ENCODE measurements at places on chromosomes 7 and 10.

GRCh38 chr7:150524018-150524417, 9.3 kb downstream of the GIMAP7 start:
- DNase-seq, result no peak

DNA sequence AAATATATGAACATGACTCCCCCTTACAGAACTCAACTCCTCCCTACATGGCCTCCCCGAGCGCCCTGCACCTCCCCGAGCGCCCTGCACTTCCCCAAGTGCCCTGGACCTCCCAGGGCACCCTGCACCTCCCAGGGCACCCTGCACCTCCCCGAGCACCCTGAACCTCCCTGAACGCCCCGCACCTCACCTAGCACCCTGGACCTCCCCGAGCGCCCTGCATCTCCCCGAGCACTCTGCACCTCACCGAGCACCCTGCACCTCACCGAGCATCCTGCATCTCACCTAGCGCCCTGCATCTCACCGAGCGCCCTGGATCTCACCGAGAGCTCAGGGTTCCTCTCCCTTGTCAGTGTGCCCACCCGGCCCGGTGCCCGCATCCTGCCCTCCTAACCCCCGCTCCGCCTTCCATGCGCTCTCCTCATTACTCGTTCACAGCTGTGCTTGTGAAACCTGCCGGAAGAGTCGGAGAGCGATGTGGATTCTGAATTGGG, 134.3 kb downstream of the ACTR3B start:
- no peak for DNase-seq

DNA sequence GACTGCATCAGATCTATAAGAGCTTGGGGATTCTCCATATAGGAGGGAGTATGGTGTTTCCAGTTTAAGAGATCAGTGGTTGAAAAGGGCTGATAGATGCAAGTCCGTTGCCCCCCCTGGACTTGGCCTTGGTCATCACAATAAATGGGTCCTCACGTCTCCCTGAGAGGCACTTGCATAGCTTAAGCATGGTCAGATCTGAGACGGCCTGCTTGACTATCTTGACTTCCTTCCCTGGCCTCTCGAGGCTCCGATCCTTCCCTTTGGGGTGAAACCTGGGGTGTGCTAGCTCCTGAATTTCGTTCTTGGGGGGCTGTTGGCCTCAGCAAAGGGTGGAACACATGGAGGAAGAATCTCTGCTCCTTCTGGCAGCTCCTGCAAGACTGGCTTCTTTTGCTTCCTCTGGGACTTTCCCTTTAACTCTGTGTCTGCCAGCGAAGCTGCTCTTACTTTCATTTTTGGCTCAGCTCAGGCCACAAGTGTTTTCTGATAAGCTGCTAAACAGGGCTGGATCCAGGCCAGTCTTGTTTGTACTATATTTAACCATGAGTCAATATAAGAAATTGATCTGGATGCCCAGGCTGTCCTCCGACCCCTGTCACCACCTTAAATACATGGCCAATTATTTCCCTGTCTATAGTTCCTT, 11.2 kb upstream of the ZNF485 start:
- no peak for DNase-seq

DNA sequence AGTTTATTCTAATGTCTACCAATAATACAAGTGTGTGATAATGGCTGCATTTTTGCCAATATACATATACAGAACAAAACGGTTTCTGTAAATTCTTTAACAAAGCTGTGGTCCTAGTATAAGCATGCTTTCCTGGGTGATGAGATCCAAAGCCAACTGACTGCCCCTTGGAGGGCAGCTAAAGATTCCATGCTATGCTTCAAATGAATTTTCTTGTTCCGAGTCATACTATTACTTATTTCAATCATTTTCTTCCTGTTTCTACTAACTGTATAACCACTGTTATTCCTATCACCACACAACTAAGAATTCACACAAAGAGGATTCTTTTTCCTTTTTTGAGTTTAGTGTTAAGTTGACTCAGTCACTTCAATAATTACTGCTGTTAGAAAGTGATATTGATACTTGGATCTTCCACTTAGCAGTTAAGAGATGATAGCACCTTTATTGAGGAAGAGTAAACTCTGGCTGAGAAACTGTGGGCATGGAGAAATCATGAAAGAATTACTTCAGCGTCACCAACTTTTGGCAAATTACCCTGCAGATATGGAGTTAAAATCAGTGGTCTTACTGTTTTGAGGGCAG, 197.5 kb downstream of the ARL4A start:
- no peak for DNase-seq

DNA sequence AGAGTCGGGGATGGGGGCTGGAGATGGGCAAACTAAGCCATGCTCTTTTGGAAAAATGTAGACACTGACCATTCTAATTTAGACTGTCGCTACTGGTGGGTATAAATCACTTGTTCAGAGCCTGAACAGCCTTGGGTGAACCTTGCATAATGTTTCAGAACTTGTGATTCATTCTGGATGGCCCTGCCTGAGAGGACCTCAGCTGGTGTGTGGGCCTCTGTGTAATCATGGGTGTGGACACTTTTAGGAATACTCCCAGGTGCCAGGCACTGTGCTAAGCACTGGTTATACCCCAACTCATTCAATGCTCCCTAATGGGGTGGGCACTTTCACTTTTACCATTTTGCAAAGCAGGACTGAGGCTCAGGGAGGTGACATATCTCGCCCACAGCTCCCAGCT, 26.8 kb upstream of the TM9SF3 start:
- DNase-seq, result no peak

DNA sequence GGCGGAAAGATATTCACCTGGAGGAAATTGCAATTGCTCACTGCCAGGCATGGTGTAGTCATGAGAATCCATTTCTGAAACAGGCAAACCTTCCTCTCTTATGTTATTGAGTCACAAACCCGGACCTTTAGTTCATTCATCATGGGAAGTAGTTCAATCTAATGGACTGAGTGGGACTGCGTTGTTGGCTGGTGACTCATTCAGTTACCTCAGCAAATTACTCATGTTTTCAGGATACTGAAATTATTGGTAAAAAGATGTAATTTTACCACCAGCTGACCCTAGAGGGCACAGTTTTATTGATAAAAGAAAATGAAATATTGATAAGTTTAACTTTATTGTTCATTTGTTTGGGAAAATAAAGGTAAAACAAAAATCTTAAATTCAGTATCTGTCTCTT, 1194.4 kb upstream of the SORCS1 start:
- DNase-seq, result no peak

GRCh38 chr7:148975896-148976295, 52.4 kb downstream of the PDIA4 start:
- no peak for DNase-seq

- no peak for DNase-seq
These were observed 154.8 kb downstream of the LRRC4 start for GRCh38 chr7:127876393-127876792.

DNA sequence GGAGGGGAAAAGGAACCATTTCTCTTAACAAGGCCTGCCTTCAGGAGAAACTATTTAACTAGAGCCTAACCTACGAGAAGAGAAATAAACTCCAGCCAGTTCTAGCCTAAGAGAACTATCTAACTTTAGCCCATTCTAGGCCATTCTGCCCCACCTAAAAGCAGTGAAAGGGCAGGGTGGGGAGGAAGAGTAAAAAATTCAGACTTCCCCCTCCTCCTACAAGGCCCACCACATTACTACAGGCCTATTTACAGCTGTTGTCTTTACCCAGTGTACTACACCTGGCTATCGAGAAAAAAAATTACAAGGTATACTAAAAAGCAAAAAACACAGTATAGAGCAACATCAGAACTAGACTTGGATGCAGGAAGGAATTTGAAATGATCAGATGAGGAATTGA, 93.0 kb downstream of the KMT2C start:
- DNase-seq, result no peak

GRCh38 chr10:48517482-48517881, 87.4 kb downstream of the ARHGAP22 start:
- no peak for DNase-seq

GRCh38 chr7:39973801-39974200, 23.7 kb downstream of the CDK13 start:
- no peak for DNase-seq

- no peak for DNase-seq
These were observed 113.2 kb upstream of the ADO start for GRCh38 chr10:62691336-62691735.

GRCh38 chr10:119724593-119725516, 995 bp upstream of the INPP5F start:
- no peak for DNase-seq

DNA sequence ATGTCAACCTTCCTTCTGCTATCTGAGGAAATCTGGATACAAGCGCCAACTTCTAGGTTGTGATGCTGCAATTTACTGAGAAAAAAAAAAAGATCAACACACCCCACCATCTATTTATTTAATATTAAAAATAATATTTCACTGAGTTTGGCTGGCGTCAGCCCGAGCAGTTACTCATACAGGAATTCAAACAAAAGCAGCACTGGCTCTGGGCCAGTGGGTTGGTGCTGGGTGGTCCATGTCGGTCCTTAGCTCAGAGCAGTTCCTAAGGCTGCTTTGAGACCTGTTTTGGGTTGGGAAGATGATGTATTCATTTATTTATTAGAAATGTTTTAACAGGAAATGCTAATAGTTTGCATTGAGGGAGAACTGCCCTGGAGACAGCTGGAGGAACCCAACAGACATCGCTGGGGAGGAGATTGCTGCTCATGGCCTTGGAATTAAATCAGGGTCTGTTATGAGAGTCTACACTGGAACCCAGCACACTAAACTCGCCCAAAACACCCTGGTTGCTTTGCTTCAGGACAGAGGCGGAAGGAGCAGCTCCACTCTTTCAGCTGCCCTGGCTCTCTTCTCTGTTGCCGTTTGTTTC, 36.3 kb upstream of the GOT1 start:
- DNase-seq, result no peak

DNA sequence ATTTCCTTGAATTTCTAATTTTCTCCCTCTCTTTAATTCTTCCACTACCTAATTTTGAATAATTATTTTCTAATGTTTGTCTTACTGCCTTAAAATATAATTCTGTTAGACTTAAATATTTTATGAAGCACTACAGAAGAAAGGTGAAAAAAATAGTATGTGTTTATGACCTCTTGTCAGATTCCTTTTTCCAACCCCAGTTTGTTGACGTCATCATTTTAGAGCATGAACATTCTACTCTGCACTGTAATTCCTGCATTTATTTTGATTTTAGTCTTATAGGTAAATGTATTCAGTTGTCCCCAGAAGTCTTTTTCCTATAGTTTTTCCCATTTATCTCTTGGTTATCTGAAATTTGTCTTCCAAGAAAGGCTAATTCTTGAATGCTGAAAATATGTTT, 468.1 kb downstream of the SORCS3 start:
- DNase-seq, result no peak

- DNase-seq, result no peak
These were observed 312.0 kb upstream of the FZD1 start for GRCh38 chr7:90951986-90952954.

- DNase-seq, result no peak
These were observed 362.0 kb downstream of the ETV1 start for GRCh38 chr7:13627455-13627854.

DNA sequence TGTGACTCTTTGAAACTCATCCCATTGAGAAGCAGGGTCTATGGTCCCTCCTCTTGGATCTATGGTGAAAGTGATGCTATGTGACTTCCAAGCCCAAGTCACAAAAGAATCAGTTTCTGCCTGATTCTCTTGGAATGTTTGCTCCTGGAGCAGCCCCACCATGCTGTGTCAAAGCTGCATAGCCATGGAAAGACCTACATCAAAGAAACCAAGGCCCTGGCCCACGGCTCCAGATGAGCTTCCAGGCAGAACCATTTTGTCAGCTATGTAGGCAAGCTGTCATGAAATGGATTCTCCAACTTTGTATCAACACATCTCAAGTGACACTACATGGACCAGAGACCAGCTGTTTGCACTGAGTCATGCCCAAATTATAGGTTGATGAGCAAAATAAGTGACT, 77.0 kb downstream of the AASS start:
- DNase-seq, result no peak

- no peak for DNase-seq
These were observed 65.8 kb upstream of the LAMB4 start for GRCh38 chr7:108196004-108196403.

GRCh38 chr7:41720886-41721285, 18.0 kb upstream of the INHBA start:
- no peak for DNase-seq

GRCh38 chr7:86760236-86760635, 116.5 kb downstream of the GRM3 start:
- no peak for DNase-seq

DNA sequence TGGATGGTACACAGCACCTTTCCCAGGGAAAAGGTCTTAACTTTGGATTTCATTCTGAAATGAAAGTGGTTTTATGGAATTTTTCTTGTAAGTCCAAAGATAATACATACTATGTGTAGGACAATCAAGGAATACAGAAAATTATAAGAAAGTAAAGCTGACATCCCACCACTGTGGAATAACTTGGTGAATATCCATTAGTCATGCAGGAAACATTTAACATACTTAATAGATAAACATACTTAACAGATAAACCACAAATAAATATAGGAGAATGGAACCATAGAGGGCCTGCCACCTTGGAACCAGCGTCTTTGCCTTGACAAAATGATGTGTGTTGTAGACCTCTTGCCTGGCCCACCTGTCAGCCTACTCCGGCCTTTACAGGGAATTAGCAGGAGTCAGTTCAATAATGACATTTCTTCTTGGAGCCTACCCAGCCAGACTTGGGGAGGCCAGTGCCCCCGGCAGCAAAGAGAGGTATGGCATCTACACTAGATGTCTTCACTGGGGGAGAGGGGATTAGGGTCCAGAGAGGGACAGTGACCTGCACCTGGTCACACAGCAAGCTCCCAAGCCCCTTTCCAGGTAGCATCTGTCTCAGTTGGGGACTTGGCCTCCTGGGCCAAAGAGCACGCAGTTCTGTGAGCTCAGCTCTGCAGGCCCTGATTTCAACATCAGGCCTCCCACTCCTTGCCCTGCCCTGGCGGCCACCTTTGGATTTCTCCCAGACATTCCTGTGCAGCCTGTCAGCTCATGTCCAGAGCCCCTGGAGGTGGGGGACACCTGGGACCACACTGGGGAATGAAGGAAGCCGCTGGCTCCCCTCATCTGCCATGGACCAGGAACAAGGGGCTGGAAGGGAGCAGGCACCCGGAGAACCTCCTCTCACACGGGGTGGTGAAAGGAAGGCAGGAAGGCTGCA, 112.6 kb upstream of the PPIF start:
- DNase-seq, result no peak

GRCh38 chr7:121480566-121481335, 84.6 kb upstream of the FAM3C start:
- no peak for DNase-seq

GRCh38 chr7:47666164-47666862, 84.4 kb upstream of the TNS3 start:
- DNase-seq, result no peak

- DNase-seq, result no peak
These were observed 144.0 kb upstream of the MKLN1 start for GRCh38 chr7:131183611-131184119.

- DNase-seq, result no peak
These were observed 35.5 kb downstream of the LAMB1 start for GRCh38 chr7:107967420-107967819.

Data from stimulated activated CD8-positive, alpha-beta memory T cell treated with anti-CD3 and anti-CD28 coated beads, Interleukin-4, amount 100 ng/mL, for 1 hour (primary cell).